ENCODE measurements at places on chromosomes 13 and 19. TPM values are rescaled to one million over a fixed set of nuclear protein-coding genes. Genes with fewer than 3 reads are reported as not detected.

Gene FCAR
- 1.4 TPM for total RNA-seq

Gene HIPK4
- 0.11 TPM for total RNA-seq

GRCh38 chr13:23516190-23516589 lies 54.0 kb upstream of the TNFRSF19 start:
- peaks cover 4% of the 10 kb centered on the region for H3K27me3 ChIP-seq
- H3K4me1 ChIP-seq: no peaks in the 10 kb centered on the region
- H3K36me3 ChIP-seq: no peaks in the 10 kb centered on the region
- H3K27ac ChIP-seq: no peak overlapping the region
- no peak overlapping the region for H3K4me3 ChIP-seq

- H3K27me3 ChIP-seq: no peaks in the 10 kb centered on the region
- no peak overlapping the region for H3K27ac ChIP-seq
- no peak for DNase-seq
- H3K4me3 ChIP-seq: no peak overlapping the region
These were observed 72.0 kb upstream of the GPR183 start for GRCh38 chr13:99378985-99379733.

GRCh38 chr19:49186108-49186507 lies 28.5 kb downstream of the TRPM4 start:
- no peak overlapping the region for H3K4me3 ChIP-seq
- no peak for DNase-seq
- H3K27me3 ChIP-seq: no peaks in the 10 kb centered on the region
